Activated CD4-positive, CD25-positive, alpha-beta regulatory T cell treated with anti-CD3 and anti-CD28 coated beads, Interleukin-2, amount 50 U/mL, for 72 hours (primary cell): ENCODE measurements at places on chromosomes 2 and 18.

GRCh38 chr18:10852385-10853303, 296.7 kb downstream of the PIEZO2 start:
- DNase-seq, result no peak

GRCh38 chr18:22604986-22605421, 187.3 kb upstream of the CTAGE1 start:
- DNase-seq, result no peak

DNA sequence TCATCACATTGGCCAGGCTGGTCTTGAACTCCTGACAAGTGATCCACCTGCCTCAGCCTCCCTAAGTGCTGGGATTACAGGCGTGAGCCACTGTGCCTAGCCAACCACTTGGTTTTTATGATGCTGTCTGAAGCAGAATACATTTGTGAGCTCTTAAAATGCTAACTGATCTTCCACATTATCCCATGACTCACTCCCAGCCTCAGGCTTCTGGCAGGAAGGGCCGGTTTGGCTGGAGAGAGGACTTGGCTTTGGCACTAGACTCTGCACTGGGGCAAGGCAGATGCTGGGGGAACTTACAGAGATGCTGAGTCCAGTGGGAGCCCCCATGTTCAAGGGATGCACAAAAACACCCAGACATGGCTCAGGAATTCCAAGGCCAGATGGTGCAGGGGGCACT, 40.5 kb upstream of the SH3BP4 start:
- DNase-seq, result no peak

GRCh38 chr2:7726989-7727388, 809.8 kb downstream of the RNF144A start:
- no peak for DNase-seq
